GM03348 (cell line): ENCODE measurements at places on chromosomes 7 and 10.
A peak's percentile ranks its signal among the peaks of the same experiment; 100 is the strongest.

- DNase-seq, result peak; percentile 48
Observed at GRCh38 chr10:58266826-58267712, 625 bp downstream of the IPMK start.

DNA sequence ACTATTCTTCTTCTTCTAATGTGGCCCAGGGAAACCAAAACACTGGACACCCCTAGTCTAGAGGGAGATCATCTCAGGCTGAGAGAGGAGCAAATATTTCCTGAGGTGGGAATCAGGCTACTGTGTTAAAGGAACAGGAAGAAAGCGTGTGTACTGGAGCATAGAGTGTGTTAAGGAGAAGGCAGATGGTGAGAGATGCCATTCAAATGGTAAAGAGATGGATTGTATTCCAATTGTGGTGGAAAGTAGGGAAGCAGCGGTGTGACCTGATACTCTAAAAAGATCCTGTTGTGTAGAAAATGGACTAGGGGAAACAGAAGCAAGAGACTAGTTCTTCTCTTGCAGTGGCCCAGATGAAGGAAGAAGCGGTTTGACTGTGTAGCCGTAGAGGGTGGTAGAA, 31.2 kb downstream of the RAB18 start:
- no peak for DNase-seq

DNA sequence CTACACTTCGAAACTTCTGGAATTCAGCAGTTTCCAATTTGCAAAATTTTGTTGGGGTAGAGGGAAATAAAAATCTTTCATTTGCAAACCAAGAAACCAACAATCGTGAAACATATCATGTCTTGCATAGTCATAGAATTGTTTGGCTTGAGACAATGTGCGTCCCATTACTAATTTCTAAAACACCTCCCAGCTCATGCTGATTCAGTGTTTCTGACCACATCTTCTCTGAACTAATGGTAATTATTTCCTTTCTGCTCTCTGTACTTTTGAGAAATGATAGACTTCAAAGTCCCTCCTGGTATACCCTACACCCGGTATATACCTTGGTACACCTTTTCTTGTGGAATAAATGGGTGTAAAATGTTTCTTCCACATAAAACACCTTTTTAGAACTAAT, 41.8 kb upstream of the TSPAN13 start:
- peak; percentile 43 for DNase-seq

- DNase-seq, result no peak
Observed at GRCh38 chr7:119825091-119825655, 447.8 kb upstream of the KCND2 start.

DNA sequence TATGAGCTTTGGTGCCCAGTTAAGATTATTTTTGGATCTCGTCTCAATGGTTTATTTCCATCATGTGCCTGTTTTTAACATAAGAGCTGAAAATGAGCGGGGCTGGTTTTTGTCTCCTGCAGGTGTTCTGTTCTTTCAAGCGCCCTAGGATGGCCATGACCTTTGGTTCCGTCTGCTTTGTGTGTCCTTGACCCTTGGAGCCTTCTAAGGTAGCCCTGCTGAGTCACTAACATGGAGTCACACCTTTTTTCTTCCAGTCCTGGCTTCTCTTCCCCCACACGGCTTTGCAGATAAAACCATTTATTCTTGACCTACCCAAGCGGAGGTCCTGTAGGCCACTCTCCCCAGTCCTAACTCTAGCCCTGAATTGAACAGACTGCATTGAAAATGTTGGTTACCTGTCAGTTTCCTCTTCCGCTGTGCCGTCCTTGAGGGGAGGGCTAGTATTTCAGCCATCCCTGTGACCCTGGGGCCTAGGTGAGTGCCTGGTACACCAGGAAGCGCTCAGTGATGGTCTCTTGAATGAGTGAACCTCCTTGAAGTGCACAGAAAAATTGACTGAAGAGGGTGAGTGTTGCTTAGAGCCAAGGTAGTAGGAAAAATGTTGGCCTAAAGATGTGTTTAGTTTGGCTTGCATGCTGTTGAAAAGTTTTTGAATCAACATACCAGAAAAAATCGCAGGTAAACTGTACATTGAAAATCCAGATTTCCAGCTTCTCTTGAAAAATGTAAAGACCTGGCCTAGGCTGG, 48.0 kb downstream of the CAMK1D start:
- DNase-seq, result no peak

DNA sequence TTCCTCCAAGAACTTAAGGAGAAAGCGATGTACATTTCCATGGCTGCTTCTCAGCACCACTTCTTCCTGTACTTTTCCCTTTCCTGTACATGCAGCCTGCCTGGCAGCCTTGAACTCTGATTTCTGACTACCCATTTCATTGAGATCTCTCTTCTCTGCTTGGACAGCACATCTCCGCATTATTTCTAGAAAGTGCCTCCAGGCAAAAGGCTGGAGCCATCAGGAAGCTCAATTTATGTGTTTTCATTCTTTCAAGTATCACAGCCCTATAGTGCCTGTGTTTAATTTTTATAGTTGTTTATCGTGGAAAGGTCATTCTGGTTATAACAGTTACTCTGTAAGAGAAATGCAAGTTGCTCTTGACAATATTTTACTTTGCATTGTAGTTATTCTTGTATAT, 688.0 kb upstream of the ANKRD30A start:
- no peak for DNase-seq

GRCh38 chr7:137916980-137917645, 70.3 kb upstream of the DGKI start:
- no peak for DNase-seq

DNA sequence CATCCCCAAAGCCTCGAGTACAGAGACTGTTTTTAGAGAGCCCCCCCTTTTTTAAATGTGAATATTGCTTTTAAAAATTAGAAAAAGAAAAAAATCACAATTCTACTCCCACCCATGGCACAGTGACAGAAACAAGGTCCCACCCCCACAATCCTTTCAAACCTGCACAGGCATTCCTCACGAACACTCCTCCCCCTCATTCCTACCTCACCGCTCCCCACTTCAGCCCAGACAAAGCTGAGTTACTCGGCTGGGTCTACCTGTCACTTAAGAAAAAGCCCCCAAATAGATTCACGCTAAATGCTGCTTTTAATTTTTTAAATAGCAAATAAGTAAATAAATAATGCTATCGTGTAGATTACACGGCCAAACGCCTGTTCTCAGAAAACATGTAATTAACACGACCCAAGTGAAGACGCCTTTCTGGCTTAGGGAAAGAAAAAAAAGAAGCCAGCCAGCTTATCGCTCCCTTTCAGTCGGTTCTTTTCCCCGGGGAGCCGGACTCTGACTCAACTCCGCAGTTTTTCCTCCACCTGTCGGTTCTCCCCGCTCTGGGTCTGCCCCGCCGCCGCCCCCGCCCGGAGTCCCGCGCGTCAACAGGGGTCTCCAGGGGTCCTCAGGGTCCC, 739 bp downstream of the MPP7 start:
- no peak for DNase-seq

GRCh38 chr7:142327628-142328405, 70.0 kb upstream of the PRSS58 start:
- no peak for DNase-seq

DNA sequence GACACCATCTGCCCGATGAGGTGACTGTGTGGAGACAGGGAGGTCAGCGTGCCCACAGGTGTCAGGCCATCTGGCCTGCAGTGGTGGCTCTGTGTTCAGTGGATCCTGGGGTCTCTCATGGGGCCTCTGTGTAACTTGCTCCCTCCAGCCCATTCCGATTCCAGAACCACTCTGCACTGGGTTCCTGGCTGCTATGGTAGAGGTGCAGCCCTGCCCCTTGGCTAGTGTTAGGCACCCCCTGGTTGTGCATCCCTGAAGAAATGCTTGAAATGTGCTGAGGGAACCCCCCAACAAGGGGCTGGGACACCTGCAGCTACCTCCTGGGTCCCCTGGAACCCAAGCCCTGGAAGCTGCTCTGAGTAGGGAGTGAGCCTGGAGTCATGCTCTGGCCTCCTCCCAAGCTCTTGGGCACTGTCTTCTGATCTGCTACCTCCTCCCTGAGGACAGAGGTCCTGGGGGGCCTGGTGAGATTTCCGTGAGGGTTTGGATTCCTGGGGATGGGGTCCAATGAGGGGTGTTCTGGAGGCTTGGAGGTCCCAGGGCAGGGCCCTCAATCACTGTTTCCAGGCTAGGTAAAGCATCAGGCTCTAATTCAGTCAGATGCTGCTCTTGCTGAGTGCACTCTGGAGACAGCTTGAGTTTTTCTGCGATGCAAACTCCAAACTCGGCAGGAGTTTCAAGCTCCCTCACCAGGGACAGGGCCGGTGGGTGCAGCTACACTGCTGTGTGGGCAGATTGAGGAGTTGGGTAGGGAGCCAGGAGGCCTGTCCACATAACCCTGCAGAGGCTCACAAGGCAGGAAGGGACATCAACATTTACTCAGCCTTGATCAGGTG, 27.7 kb downstream of the RAMP3 start:
- peak; percentile 5 for DNase-seq

- no peak for DNase-seq
Observed at GRCh38 chr7:152618427-152618826, 57.5 kb downstream of the XRCC2 start.

GRCh38 chr7:47180516-47180826, 401.4 kb downstream of the TNS3 start:
- no peak for DNase-seq

DNA sequence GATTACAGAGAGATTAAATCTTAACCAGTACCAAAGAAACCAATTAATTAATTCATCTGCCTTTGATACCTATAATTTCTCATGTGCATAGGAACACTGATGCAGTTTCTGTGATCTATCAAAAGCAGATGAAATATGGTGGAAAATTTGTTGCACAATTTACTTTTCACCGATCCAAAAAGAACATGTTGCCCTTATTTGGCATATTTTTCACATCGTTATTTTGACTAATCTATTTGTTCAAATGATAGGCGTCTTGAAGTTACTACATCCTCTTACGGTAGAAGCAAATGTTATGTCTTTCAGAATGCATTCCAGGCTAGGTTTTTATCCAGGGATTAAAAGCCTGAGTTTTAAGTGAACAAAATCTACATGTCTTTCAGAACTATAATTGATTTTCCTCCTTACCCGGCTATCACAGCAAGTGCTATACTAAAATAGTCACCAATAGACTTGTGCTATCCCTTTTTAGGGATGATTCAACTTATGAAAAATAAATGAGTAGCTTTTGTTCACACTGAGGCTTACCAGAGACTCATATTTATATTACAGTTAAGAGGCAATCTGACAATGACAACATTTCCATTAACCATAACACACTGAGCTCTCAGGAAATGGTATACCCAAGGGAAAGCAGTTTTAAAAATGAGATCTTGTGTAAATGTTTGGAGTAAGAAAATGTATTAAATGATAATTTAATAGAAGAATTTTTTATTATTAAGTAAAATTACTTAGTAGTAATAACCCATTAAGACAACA, 16.8 kb upstream of the TES start:
- DNase-seq, result no peak

DNA sequence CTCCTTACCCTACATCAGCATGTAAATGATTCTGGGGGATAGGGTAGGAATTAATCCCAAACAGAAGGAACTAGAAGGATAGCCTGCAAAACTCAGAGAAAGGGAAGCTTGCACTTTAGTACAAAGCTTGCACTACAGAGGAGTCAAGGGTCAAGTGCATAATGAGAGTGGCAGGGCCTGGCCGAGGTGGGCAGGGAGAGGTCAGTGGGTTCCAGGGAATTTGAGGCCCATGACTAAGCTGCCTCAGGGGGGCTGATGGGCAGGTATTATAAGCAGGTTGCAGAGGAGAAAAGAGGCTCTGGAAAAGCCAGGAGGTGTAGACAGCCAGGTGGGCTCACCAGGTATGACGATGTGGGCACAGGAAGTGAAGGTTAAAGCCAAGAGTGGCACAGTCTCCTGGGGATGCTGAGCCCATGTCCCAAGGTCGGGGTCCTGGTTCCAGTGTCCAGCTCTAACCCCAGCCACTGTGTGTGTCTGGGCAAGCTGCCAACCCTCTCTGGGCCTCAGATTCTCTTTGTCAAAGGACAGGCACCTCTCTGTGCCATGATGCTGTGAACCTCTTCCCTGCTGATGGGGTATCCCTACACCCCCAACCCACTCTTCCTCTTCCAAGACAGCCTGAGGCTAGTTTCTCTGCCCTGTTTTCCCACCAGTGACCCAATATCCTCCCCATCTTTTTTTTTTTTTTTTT, 32.0 kb upstream of the ELN start:
- DNase-seq, result no peak

GRCh38 chr7:157678501-157678900, 341.7 kb downstream of the DNAJB6 start:
- DNase-seq, result no peak

DNA sequence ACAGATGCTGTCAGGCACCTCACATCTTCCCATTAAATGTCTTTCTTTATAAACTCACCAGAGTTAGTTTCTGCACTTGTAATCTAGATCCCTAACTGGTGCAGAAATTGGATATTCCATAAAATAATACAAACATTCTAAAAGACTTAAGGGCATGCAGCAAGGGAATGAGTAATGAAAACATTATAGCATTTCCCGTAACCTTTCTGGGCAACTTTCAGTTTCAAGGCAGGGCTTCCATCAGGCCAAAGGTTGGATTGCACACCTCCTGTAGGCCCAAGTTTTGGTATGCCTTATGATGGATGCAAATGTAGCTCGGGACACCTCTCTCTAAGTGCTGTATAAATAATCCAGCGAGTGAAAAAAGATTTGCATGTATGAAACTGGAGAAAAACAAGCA, 129.9 kb upstream of the LYZL2 start:
- DNase-seq, result no peak

- no peak for DNase-seq
Observed at GRCh38 chr10:50561816-50562215, 61.9 kb downstream of the SGMS1 start.

DNA sequence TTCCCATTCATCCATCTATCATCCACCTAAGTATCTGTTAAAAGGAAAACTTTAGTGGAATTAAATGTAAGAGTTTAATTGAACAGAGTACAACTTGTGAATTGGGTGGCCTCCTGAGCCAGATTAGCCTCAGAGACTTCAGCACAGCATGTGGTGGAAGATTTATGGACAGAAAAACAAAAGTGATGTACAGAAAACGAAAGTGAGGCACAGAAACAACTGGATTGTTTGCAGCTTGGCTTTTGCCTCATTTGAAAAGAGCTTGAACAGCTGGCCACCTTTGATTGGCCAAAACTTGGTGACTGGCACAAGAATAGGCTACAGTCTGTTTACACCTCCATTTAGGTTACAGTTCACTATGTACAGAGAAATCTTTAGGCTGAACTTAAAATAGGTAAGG, 1463.4 kb upstream of the CELF2 start:
- no peak for DNase-seq

DNA sequence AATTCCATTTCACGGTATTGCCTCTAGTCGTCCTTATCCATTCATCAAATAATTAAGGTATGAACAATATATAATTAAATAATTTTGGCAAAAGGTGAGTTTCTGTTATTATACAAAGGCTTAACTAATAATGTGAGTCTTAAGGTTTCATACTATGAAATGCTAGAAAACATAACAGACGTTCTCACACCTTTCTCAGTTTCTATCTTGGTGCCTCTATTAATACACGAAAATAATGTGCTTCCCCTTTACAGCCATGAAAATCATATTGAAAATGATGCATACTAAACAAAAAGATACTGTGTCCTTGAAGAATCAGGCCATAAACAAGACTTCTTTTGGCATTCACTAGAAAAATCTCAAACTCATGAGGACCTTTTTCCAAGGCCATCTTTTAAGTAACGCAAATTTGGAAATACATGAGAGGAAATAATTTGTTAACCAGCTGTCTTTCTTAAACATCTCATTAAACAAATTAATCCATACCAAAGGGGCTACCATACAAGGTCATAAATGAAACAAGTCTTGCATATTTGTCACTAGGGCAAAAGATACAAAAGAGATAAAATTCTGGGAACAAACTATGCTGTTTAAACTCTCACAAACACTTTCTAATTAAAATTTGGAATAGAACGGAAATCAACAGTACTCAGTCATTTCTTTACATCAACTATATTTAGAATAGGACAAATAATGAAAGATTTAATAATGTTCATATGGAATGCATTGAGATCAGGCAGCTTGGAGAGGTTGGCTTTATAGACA, 53.9 kb upstream of the CAV2 start:
- DNase-seq, result no peak
